GM23248 (cell line): ENCODE measurements at places on chromosomes 5 and 9.
A peak's percentile ranks its signal among the peaks of the same experiment; 100 is the strongest.

DNA sequence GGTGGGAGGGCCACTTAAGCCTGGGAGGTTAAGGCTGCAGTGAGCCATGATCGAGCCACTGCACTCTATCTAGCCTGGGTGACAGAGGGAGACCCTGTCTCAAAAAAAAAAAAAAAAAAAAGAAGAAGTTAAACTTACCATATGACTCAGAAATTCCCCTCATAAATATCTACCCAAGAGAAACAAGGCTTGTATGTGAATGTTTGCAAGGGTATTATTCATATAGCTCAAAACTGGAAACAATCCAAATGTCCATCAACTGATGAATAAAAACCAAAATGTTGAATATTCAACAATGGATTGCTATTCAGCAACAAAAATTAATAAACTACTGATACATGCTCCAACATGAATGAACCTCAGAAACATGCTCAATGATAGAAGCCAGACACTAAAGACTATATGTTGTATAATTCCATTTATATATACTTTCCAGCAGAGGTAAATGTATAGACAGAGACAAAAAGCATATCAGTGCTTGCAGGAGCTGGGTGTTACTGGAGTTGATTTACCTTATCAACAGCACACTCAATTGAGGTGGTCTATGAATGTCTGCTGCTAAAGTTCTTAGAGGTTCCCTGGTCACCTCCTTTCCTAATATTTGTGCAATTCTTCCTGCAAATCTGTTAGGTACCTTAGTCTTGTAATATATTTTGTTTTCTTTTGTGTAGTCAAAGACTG, 5.3 kb upstream of the SREK1 start:
- DNase-seq: no peak

DNA sequence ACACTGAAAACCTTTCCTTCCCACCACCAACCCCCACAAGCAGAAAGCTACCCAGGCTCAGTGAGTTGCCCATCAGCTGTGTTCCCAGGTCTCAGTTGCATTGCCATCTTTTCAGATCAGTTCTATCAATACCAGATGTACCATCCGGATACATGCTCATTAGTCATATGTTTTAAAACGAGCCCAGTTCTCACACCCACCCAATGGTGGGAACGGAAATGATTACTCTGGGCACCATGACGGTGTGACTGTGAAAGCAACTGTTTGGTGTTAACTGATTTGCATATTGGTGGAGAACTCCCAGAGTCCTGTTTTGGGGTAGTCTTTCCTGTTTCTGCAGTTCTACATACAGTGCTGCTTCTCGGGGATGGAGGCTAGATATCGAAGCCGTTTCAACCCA, 212.3 kb downstream of the TRIM36 start:
- DNase-seq: peak; percentile 3

DNA sequence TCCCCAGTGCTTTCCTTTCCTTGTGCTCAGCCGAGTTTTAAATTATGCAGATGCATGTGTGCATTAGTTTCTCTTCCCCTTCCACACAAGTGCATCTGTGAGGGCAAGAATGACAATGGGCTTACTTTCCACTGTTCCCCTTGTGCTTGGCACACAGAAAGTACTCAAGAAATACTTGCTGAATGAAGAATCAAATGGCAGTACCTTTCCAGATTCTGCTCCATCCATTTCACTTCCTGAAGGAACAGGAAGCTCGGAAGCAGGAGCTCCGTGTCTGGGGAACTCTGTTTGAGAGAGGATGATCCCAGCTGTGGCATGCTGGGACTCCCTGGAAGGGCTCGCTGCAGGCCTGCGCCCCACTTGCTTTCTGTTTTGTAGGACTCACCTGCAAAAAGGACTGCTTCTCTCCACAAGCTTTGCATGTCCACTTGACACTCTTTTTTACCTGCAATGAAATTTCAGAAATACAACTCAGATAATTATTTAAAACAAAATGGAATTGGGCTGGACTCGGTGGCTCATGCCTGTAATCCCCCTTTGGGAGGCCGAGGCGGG, 5.5 kb downstream of the MRNIP start:
- DNase-seq: no peak

- no peak for DNase-seq
These were observed 29.3 kb upstream of the RFK start for GRCh38 chr9:76423216-76424177.

DNA sequence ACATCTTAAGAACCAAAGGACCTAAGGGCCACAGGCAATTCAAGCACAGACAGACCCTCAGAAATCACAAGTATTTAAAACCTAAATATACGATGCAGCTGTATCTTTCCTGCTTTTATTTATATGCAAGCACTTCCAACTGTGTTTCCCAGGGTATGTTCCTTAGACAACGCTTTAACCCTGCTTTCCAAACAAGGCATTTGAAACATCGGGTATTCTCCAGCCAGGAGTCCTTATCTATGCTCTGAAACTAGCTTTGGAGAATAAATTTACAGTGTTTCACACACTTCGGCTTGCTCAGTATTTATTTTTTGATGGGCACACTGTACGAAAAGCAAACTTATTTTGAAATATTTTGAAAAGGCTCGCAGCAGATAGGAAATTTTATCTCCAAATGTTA, 13.5 kb downstream of the NR6A1 start:
- no peak for DNase-seq

- DNase-seq: peak; percentile 39
These were observed at the start of gene SEMA4D for GRCh38 chr9:89497978-89498851. TSS of gene SEMA4D (minus strand) at chr9:89498113. CDS start at chr9:89405456, 92,657 bp downstream.

- peak; percentile 77 for DNase-seq
These were observed 9.7 kb downstream of the NREP start for GRCh38 chr5:111747337-111747736.

DNA sequence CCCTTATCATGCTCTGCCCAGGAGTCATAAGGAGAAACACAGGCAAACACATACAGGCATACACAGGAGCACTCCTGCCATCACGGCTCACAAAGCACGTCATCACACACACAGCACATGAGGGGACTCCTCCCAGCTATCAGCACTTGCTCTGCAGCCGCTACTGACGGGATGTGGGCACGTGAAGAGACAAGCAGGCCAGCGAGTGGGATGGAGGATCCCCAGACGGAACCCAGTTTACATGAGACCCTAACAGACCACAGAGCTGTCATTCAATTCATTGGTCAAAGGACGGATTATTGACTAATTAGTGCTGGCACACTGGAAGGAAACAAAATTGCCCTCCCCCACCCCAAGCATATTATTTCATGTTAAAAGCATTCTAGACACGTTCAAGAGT, 53.6 kb downstream of the SEMA4D start:
- no peak for DNase-seq

- DNase-seq: peak; percentile 88
These were observed at the start of gene GDNF for GRCh38 chr5:37839407-37840052. TSS of gene GDNF (minus strand) at chr5:37840041. CDS start at chr5:37834796, 5,245 bp downstream.
